Activated T-helper 1 cell treated with anti-CD3 and anti-CD28 coated beads, Interleukin-2, amount 50 U/mL, for 16 hours (primary cell): ENCODE measurements at places on chromosomes 3 and 15.

DNA sequence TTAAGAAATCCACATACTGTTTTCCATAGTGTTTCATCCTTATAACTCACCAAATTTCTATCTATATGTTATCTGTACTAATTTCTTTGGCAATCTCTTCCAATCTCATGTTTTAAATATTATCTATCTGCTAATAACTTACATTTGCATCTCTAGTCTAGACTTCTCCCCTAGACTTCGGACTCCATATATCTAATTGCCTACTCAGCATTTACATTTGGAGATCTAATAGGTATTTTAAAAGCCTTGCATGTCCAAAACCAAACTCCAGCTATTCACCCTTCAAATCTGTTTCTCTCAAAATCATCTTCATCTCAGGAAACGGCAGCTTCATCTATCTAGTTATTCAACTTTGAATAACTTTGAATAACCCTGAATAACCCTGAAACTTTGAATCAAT is 35.3 kb downstream of the ZNF385D start:
- no peak for DNase-seq

- DNase-seq = no peak
Observed at GRCh38 chr3:45486136-45486535, 97.8 kb downstream of the LARS2 start.

- no peak for DNase-seq
Observed at GRCh38 chr3:87397211-87397610, 120.8 kb upstream of the POU1F1 start.

GRCh38 chr3:124776856-124777255 is 46.6 kb downstream of the UMPS start:
- no peak for DNase-seq

GRCh38 chr15:85100186-85100937 is 118.7 kb downstream of the PDE8A start:
- DNase-seq = no peak

DNA sequence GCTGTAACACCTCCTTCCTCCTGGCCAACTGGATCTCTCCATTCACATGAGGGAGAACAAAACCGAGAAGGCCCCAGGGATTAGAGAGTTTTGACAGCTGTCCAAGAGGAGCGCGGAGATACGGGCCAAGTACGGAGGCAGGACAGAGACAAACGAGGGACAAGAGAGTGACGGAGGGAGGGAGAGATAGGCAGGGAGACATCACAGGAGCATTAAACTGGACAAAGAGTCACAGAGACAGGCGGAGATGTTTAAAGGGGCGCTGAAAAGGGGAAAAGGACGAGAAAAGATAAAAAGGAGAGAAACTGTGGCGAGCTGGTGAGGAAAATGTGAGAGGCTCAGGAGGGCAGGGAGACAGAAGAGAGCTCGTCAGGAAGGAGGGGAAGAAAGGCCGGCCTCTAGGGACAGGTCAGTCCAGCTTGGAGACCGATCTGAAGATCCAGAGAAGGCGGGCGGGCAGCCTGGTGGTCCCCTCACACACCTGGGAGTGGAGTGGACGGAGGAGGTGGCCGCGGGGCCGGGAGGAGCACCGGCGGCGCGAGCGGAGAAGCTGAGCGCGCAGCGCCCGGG is 40.5 kb upstream of the ROPN1 start:
- no peak for DNase-seq

GRCh38 chr3:123287962-123288302 is 86.2 kb downstream of the SEC22A start:
- no peak for DNase-seq

GRCh38 chr15:60507596-60508424 is 28.9 kb upstream of the ICE2 start:
- DNase-seq = no peak

- DNase-seq = no peak
Observed at GRCh38 chr15:40338921-40339620, 1.7 kb downstream of the CCDC9B start.

DNA sequence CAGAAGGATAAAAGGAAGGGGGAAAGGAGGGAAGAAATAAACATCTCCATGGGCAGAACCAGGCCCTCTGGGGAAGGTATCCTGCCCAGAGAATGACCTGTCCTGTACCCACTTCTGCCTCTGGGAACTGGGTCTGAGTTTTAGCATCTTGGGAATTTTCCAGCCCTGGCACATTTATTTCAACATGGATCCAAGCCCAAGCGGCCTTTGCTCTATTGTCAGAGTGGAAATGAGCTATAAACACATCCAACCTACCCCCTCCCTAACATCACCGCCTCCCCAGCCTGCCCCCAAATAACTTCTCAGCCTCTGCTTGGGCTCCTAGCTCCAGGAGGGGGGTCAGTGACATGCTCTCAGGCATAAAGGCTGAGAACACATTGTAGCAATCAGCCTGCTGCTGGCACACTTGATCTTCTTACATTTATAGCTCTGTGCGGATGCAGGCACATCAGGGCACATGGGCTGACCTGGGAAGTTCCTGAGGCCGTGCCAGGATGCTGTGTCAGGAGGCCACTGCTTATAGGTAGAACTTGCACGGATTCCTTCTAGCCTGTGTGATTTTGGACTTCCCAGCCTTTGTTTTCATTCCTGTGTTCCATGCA is 4.6 kb upstream of the OXTR start:
- DNase-seq = no peak

- no peak for DNase-seq
Observed at GRCh38 chr15:56959318-56959648, 40.8 kb downstream of the TCF12 start.

GRCh38 chr15:90877315-90877714 is 7.0 kb upstream of the FES start:
- no peak for DNase-seq

- DNase-seq = no peak
Observed at GRCh38 chr3:111045564-111045963, 26.1 kb upstream of the NECTIN3 start.

GRCh38 chr3:160100610-160101009 is 112.0 kb downstream of the IL12A start:
- no peak for DNase-seq

GRCh38 chr3:39454591-39455217 is 12.8 kb upstream of the MOBP start:
- DNase-seq = no peak

DNA sequence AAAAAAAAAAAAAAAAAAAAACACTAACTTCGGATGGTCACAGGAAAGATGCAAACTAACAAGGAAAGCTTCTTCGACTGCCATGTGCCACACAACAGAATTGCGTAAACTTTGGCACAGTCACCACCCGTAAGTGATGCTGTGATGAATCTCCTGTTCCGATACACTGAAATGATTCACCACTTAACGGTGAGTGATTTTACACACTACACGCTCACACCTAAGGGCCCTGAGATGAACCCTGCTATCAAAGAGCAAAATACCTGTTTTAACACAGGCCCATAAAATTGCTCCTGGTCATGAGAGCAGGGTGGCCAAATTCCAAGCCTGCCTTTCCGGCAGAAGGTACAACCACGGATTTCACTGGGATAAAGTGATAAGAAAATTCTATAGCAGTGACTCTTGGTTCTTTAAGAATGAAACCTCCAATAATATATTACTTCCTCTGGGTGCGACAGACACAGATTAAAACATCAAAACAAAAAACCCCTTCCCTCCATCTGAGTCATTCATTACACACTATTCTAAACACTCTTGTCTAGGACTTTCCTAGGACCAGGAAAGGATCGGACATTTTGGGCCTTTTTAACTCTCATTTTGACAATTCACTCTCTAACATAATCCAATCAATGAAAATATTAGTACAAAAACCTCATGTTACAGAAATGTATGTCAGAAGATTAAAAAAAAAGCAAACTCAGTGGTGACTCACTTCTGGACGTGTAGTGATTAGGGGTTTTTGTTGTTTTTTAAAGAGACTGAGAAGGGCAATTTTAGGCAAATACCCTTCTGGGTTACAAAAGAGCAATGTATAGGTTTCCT is 28.3 kb downstream of the LRIG1 start:
- peak; percentile 38 for DNase-seq

DNA sequence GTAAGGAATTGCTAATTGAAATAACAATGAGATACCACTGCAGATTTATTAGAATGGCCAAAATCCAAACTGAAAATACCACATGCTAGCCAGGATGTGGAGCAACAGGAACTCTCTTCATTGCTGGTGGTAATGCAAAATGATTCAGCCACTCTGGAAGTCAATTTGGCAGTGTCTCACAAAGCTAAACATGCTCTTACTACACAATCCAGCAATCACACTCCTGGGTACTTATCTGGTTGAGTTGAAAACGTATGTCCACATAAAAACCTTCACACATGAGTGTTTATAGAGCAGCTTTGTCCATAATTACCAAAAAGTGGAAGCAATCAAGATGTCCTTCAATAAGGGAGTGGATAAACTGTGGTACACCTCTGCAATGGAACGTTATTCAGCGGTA is 113.3 kb downstream of the SMAD6 start:
- DNase-seq = no peak

DNA sequence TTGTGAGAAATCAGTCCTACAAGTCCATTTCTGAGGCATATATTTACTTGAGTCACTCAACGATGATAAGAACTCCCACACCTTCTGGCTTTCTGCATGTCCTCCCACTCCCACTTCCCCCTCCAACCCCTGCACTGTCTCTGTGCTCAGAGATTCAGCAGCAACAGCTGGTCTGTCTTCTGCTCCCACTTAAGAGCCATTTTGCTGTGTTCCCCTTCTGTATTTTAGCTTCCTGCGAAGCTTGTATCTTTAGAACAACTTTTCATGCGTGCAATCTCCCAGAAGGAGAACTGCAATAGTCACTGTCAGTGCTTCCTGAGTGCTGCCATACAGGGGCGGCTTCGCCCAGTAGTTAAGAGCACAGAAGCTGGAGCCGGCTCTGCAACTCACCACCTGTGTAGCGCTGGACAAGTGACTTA is 90.0 kb upstream of the SPATA12 start:
- DNase-seq = no peak

- no peak for DNase-seq
Observed at GRCh38 chr15:71485094-71485693, 325.2 kb upstream of the NR2E3 start.

DNA sequence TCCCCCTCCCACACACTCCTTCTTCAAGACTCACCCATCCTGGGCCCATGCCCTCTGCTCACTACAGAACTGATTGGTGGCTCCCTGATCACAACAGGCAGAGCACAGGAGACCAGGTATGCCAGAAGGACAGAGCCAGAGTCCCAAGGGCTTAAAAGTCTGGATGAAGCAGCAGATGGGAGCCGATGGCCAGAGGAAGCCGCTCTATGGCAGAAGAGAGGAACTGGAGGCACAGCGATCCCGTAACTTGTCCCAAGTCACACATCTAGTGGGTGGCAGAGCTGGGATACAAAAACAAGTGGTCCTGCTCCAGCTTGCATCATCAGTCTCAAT is 20.7 kb downstream of the ITGA11 start:
- DNase-seq = no peak

- DNase-seq = no peak
Observed at GRCh38 chr3:139460529-139460928, 15.8 kb downstream of the RBP2 start.

DNA sequence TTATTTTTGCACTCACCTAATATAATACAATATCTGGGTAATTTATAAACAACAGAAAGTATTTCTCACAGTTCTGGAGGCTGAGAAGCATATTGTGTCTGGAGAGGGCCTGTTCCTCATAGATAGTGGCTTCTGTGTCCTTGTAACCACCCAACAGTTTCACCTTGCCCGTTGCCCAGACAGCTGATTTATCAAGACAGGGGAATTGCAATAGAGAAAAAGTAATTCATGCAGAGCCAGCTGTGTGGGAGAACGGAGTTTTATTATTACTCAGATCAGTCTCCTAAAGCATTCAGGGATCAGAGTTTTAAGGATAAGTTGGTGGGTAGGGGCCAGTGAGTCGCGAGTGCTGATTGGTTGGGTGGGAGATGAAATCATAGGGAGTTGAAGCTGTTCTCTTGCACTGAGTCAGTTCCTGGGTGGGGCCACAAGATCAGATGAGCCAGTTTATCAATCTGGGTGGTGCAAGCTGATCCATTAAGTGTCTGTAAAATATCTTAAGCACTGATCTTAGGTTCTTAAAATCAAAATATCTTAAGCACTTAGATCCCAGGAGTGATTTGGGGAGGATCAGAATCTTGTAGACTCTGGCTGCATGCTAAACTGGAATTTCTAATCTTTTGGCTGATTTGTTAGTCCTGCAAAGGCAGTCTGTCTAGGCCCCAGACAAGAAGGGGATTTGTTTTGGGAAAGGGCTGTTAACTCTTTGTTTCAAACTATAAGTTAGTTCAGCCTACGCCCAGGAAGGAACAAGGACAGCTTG is 33.9 kb upstream of the C15orf39 start:
- no peak for DNase-seq

DNA sequence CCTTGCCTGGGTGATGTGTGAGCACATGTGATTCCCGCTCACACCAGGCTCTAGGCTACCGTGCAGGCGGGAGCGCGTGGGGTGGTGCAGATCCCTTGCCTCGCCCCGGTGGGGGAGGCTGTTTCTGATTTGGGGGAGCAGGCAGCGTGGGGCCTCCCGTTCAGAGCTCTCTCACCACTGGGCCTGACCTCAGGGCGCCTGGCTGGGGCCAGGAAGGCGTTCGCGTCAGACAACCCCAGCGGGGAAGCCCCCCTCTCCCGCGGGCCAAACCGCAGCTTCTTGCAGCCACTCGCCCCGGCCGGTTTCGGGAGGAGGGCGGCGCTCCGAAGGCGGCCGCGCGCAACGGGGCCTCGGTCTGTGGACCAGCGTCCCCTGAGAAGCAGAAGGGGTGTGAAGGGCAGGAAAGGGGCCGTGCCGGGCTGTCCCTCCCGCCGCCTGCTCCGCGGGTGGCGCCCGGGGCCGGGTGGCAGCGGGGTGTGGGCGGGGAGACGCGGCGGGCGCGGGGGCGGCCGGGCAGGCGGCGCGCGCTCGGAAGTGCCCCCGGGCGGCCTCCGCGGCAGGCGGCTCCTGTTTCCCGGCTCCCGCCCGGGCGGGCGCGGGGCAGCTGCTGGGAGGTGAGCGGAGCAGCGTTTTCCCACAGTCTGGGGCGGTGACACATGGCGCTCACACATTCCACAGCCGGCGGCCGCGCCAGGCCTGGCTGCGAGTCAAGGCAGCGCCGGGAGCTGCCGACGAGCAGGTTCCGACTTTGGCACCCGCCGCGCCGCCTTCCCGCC is 65.1 kb upstream of the HES1 start:
- peak; percentile 30 for DNase-seq

DNA sequence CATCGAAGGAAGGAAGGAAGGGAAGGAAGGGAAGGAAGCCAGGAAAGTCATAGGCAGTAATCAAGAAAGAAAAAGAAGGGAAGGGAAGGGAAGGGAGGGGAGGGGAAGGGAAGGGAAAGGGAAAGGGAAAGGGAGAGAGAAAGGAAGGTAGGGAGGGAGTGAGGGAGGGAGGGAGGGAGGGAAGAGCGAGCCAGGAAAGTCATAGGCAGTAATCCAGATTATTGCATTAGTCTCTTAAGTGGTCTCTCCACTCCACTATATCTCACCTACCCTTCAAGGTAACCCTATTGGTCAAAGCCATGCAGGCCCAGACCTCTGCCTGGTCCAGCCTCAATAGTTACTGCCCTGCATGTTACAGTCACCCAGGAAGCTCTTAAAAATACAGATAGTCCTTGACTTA is 106.2 kb upstream of the RAP2B start:
- DNase-seq = no peak
